SW480 (cell line): ENCODE measurements at places on chromosomes 13 and 19.

- no peak for DNase-seq
Measured at GRCh38 chr13:43464578-43465264, 322.1 kb downstream of the ENOX1 start.

- no peak for DNase-seq
Measured at GRCh38 chr13:93360021-93360420, 133.4 kb downstream of the GPC6 start.

DNA sequence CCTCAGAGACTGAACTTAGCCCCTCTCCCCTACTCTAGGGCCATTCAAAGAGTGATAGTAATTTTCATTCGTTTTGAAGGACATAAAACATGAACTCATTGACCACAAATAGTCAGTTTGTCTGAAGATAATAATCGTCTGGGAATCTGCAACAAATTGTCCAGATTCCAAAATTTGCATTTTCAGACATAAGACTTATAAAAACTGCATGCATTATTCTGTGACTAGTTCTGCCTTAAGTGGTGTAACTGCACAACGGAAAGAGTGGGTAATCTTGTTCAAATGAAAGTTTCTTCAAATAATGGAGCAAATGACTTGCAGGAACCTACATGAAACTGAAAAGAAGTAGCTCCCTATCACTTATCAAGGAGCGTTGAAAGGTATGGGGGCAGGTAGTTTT, 8.4 kb downstream of the CSNK1A1L start:
- no peak for DNase-seq

DNA sequence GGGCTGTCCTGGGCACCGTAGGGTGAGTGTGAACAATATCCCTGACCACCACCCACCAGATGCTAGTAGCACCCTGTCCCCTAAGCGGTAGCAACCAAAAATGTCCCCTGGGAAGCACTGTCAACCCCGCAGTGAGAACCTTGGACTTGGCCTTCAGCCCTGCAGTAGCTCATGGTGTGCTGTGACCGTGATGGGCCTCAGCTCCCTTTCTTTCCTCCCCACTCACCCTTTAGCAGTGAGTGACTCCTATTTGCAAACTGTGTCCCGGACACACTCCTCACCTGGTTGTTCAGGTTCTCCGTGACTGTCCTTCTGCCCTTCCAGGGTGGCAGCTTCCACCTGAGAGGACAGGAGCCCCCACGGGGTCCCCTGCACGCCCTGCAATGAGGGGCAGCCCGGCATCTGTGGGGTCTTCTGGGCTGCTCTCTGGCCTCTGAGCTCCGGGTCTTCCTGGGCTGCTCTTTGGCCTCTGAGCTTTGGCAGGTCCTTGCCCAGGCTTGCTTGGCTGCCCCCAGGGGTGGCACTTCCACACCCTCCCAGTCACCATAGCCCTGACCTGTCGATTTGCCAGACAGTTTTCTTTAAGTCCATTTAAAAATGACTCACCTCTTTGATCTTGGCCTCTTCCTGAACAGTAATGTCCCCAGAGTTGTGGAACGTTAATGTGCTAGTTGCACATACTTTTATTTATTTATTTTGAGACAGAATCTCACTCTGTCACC, 3.8 kb downstream of the KDM4B start:
- DNase-seq, result peak; percentile 93

- DNase-seq, result no peak
Measured at GRCh38 chr19:19532806-19533701, 4.3 kb downstream of the YJEFN3 start.

DNA sequence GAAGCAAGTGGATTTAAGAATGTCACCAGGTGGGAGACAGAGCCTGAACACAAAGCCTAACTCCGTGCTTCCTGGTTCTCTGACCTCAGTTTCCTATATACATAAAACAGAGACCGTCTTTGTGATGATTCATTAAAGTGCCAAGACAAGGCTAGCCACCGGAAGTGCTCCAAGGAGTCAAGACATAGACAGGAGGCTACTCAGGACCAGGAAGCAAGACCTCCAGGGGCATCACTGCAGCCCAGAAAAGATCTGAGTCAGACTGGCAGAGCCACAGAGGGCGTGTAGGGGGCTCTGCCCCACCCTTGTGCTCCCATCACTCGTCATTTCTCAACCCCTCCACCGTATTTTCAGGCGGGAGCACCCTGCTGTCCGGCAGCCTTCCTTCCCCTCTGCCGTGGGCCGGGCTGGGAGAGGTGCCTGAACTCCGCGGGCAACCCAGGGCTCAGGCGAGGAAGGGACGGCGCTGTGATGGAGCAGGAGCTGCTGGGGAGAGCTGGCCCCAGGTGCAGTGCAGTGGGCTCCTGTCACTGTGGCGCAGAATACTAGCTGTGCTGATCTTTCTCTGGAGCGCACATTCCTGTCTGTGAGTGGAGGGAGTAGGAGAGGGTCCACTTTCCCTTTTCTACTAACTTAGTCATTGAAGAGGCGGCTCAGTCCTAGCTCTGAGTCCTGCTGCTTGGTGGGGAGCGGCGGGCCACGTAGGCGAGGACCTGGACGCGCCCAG, 134.7 kb upstream of the GPR12 start:
- DNase-seq, result no peak

DNA sequence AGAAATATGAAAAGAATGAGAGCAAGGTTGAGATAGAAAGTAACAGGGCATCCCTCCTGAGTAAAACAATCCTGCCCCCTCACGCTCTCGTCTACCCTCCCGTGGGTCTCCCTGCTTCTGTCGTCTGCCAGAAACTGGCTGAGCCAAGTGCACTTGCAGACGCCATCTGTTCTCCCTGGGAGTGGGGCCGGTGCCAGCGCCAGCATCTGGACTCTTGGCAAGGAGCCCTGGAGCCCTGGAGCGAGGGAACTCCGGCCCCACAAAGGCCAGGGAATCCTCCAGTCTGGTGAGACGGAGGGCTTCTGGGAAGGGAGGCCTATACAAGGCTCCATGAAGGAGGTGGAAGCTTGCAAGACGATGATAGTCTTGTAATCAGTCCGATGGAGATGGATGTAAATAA, 2.3 kb upstream of the TMEM91 start:
- DNase-seq, result no peak

DNA sequence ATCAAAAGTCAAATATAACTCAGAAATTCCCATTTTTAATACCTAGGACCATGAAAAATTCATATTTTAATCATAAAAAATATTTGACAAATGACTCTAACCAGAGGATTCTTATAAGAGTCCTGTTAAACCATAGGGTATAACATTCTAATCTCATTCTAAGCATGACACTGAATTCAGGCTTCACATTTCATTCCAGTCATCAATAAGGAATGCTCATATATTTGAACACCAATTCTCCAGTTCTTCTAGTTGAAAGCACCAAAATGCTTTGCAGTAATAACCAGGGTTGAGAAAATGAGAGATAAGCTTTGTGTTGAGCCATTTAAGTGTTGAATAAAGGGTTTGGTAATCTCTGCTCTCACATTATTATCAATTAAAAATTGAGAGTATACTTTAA, 147.5 kb downstream of the VWA8 start:
- no peak for DNase-seq

GRCh38 chr19:8054169-8054568, 1.6 kb downstream of the CCL25 start:
- no peak for DNase-seq

- no peak for DNase-seq
Measured at GRCh38 chr19:50513746-50514345, at the start of gene ASPDH. Gene ASPDH (minus strand): TSS chr19:50513913. CDS start chr19:50513823, 90 bp downstream.

DNA sequence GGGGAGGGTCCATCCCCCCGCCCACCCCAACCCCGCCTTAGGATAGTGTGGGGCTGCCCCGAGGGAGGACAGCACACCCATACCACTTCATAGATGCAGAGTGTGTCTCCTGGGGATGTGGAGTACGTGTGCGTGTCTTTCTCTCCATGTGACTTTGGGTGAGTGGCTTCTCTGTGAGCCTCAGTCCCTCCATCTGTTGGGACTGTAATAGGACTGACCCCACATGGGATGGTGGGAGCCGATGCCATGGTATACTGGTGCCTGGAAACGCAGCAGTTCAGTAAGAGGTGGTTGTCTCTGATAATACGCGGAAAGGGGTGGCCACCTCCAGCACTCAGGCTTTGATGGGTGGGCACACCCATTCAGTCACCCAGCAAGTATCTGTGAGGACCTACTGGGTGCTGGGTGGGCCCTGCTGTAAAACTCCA, 816 bp upstream of the PRKD2 start:
- peak; percentile 44 for DNase-seq

- DNase-seq, result peak; percentile 94
Measured at GRCh38 chr19:40221858-40222619, 3.9 kb upstream of the TTC9B start.

DNA sequence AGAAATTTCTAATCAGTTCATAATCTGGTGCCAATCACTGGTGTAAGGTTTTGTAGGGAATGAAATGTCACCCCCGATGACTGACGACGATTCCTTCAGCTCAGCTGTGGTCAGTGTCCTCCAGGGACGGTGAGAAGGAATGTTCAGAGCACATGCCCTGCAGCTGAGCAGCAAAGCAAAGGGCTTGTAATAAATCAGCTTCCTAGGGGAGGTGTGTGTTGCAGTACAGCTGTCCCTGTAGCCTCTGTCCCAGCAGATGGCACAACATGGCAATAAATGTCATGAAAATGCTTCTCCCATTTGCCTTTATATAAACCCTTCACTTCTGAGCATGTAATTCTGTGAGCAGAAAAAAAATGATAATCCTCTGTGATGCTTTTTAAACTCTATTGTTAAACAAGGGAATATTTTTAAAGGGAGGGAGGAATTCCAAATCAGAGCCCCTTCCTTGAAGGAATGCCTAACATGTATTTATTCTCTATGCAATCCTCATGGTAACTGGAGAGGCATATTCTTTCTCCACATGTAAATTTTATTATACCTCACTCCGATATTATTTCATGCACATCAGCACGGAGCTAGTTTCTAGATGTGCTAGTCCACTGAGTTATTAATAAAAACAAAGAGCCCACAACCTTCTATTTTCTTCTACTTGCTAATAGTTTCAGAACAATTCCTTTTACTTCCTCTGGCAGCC, 102.5 kb downstream of the FAM216B start:
- peak; percentile 80 for DNase-seq

- peak; percentile 39 for DNase-seq
Measured at GRCh38 chr19:48925240-48925843, 8.2 kb upstream of the DHDH start.

DNA sequence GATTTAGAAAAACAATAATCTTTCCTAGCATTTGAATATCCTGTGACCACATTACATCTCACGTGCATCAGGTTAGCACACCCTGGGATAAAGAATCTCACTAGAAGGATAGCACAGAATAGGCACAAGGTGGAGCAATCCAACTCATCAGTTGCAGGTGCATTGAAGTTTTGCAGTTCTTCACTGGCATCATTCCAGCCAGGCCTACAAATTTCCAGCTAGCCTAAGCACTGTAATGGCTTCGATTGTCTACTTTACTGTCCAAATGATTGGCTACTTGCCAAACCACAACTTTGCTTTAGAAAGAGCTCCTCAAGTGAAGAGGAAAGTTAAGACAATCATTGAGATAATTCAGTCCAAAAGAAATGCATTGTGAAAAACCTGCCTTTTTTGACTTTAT, 89.5 kb downstream of the SPRY2 start:
- DNase-seq, result no peak

GRCh38 chr13:94280349-94280748, 199.1 kb downstream of the DCT start:
- no peak for DNase-seq

DNA sequence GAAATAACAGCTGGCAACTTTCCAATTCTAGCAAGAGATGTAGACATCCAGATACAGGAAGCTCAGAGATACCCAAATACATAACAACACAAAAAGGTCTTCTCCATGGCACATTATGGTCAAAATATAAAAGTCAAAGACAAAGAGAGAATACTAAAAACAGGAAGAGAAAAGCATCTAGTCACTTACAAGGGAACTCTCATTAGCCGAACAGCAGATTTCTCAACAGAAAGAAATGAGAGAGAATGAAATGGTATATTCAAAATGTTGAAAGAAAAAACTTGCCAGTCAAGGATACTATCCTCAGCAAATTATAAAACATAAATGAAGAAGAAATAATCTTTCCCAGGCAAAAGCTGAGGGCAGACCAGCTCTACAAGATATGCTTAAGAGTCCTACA, 12.4 kb downstream of the ZNF780A start:
- DNase-seq, result no peak

GRCh38 chr13:44404261-44405132, 30.9 kb downstream of the SERP2 start:
- DNase-seq, result peak; percentile 55

DNA sequence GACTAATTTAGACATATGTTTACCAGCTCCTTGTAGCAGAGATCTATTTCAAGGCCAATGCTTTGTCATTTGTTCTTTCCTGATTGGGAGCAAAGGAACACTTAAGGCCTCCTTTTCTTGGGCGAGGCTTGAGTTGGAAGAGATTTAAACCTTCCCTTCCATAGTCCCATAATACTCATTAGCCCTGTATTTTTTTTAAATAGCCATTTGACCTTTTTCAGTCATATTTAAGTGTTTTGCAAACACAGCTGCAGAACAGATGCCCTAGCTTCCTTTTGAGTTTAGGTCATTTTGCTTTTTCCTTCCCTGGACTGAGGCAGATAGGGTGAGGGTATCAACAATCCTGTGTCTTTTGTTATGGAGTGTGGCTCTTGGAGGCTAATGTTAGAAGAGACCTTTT, 198.3 kb downstream of the NBEA start:
- DNase-seq, result no peak

GRCh38 chr13:101655435-101655834, 203.0 kb downstream of the ITGBL1 start:
- DNase-seq, result no peak

DNA sequence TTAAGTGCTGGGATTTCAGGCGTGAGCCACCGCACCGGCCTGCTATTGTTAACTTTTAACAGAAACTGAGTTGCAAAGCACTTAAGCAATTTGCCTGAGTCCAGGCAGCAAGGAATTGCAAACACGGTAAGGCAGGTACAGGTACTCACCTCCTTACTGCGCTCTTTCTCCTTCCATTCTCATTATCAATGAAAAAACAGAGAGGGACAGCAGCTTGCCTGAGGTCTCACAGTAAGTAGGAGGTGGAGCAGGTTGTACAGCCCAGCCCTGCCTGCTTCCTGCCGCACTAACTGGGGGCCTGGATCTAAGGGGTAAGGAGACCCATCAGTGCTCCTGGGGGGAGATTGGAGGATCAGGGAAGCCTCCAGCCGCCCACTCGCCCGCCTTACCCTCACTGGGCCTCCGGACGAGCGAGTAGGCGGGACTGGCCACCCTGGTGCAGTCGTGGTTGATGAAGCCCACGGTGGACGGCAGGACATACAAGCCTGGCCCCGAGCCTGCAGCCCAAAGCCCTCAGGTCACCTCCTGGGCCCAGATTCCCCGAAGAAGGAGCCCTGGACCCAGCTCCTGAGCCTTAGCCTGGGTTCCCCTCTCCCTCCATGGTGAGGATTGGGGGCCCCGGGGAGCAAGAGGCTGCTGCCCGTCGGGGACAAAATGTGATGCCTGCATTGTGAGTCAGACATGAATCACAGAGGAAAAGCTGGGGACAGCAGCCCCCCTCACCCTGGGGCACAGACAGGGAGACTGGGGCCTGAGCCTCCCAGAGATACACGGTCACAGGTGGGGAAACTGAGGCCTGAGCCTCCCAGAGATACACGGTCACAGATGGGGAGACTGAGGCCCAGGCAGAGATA, 11.4 kb upstream of the SHC2 start:
- DNase-seq, result no peak
